ENCODE measurements at places on chromosomes 6 and 20.

DNA sequence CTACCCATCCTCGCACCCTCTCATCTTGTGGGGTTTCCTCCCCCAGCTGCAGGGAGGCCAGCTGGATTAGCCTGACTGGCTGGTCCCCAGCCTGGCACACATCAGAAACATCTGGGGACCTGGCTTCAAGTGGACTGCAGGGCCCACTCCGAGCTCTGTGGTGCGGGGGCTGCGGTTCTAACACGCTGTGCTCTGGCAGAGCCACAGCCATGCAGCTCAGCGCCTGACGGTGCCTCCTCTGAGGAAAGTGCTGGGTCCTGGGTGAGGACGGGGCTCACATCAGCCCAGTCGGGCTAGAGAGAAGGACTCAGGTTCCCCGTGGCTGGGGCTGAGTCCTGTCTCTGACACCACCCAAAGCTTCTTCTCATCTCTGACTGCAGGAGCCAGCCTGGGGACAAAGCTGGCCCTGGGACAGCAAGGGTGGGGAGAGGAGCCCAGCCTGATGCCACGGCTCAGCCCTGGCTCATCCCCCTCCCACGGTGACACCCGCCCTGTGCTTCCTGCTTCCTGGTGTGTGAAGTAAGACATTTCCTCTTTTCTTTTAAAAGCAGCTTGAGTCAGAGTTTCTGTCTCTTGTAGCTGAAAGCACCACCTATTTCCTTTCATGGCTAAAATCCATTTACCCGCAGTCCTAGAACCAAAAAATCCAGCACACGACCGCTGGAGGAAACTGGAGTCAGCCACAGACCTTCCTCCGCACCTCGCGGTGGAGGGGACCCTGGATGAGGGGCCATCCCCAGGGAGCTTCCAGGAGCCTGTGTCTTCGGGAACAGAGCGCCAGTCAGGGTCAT lies 127.4 kb upstream of the AFDN start:
- peak; percentile 61 for DNase-seq

DNA sequence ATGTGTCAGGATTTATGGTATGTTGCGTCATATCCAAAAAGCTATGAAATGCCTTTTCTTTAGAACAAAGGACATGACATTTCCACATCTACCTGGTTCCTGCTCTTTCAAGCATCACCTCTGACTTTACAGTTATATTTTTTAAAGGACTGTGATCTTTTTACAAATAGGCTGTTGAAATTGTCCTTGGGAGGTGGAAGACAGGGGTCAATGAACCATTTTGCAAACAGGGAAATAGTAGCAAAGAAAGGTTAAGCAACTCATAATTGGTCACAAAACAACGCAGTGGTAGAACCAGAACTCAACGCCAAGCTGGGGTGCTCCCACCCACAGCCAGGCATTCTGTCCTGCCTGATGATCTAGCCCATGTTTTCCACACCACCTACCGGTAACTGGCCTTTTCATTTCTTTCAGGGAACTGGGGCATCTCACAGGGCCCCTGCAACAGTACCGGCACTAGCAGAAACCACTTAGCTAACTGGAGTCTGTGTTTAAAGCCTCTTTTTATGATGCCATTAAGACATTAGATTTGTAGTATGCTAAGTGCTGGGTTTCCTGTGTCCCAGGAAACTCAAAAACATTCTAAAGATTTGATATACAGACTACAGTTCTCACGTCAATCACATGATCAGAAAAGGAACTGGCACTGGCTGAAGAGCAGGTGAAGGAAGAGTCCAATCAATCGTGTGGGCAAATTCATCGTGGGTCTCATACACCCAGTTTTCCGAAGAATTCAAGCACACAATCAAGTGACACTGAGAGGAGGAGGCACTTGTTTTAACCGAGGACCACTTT lies 13.9 kb downstream of the ZNF217 start:
- peak; percentile 43 for DNase-seq

GRCh38 chr20:58544891-58545290 lies 29.7 kb upstream of the APCDD1L start:
- no peak for DNase-seq

DNA sequence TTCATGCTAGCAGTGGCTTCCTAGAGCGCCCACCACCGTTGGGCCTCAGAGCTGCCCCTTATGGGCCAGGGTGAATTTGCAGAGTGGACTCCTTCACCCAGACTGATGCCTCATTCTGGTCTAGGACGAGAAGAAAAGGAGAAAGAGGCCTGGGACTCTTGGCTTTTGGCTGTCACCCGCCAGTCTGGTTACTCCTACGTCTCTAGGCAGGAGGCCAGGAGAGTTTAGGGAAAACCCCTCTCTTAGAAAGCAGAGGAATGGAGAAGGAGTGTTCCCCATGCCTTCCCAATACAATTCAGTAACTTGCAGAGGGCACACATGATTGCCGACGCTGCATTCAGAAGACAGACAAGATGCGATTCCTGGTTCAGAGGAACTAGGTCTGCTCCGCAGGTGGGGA lies 70.1 kb downstream of the CDC5L start:
- DNase-seq = no peak

DNA sequence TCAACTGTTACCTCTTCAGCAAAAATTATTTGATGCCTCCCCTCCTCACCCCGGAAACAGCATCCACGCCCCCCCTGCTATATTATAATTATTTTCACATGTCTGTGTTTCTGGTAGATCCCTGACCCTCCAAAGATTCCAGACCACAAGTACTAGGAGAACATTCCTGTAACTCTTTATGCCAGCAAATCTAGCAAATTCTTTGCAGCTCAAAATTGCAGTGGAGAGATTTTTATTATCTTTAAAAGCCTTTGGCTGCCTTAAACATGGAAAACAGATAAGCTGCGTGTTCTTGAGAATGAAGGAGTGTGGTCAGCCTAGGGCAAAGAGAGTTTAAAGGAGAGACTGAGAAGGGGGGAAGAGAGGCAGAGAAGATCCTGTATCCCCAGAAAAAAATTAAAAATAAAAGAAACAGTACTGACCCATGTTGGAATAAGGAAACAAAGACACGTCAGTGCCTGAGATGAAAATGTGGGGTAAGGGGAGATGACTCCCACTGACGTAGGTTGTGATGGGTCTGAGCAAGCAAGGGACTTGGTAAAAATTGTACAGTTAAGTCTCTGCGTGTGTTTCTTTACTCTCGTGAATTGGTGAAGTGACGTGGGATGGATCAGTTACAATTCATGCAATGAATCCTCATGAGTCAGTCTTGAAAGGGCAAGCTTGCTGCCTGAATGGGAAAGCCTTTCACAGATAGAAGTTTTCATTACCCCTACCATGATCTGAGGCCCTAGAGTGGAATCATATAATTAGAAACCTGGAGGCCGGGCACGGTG lies 8.3 kb downstream of the ID4 start:
- no peak for DNase-seq

DNA sequence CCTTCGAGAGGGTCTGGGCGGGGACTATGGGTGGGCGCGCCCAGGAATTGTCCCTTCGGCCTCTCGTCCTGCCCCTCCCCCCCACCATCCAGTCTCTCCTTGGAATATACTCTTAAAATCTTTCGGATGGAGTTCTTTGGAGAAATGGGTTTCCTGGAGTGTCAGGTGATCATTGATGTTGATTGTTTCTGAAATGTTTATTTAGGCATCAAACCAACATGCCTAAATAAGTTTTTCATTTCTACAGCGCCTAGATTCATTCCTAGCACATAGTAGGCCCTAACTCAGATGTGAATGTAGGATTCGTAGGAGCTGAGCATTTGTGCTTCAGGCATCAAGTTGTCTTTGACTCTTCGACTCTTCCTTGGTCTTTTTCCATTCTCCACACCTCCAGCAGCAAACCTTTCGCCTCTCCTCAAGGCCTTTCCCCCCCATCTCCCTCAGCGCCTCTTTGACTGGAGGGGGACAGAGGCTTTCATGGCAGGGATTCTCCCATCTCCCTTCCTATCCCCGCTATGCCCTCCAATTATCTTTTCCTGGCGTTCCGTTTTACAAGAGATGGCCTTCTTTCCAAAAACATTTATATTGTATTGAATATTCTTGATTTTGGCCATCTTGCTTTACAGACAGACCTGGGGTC lies 610 bp downstream of the CASP8AP2 start:
- no peak for DNase-seq

DNA sequence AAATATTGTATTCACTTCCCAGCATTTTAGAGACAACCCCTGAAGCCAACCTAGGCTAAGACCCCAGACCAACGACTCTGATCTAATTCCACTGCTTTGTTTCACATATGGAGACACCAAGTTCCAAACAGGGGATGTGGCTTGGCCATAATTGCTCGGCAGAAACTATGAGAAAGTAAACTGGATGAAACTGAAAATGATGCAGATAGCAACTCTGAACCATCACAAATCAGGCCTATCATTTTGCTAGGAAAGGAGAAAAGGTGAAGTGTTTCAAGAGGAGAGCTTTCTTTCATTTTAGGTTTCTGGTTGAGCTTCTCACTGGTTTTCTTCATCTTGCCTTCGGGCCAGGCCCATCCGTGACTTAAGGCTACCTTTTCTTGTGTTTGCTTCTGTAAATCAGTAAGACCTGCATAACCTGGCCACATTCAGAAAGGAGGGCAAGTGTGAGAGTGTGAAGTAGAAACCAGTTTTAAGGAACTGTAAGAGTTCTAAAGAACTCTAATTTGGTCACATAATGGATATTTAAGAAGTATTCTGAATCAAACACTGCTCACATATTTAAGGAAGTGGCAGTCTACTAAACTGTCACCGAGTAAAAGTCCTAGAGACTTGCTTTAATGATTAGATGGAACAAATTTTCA lies 105.8 kb downstream of the BACH2 start:
- peak; percentile 25 for DNase-seq

GRCh38 chr6:131390322-131390721 lies 182.7 kb upstream of the ARG1 start:
- DNase-seq = no peak

- DNase-seq = no peak
Measured at GRCh38 chr6:108222064-108222463, 38.8 kb downstream of the SNX3 start.

- peak; percentile 7 for DNase-seq
Measured at GRCh38 chr6:13859871-13860555, 45.7 kb upstream of the MCUR1 start.

DNA sequence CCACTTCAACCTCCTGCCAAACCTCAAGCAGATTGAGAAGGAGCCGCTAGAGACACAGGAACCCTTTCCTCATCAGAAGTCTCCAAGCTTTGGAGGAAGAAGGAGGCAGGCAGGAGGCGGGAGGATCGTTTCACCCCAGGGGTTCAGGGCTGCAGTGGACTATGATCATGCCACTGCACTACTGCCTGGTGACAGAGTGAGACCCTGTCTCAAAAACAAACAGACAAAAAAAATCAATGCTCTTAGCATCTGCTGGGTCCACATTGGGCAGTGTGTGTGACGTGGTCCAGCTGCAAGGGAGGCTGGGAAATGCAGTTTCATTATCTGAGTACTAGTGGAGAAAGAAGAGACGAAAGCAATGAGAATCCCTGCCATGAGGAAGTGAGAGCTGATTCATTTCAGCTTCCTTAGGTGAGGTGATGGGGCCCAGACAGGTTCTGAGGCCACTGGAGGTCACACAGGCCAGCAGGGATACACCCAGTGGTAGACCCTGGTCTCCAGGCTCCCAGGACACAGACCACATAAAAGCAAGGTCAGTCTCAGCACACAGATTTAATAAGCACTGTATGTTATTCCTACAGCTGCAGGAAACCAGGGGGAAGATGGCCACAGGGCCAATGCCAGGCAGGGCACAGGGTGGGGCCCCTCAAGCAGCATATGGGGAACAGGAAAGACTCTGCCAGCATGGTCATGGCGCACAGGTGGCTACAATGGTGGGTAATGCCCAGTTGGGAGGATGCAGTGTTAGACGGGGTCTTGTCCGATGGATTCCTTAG lies 4.3 kb downstream of the GFRA4 start:
- no peak for DNase-seq

GRCh38 chr6:32439602-32440214 lies at the start of gene HLA-DRA:
Gene HLA-DRA, plus strand, starts transcription at chr6:32439887. Its CDS starts 64 bp downstream, at chr6:32439951.
- no peak for DNase-seq

DNA sequence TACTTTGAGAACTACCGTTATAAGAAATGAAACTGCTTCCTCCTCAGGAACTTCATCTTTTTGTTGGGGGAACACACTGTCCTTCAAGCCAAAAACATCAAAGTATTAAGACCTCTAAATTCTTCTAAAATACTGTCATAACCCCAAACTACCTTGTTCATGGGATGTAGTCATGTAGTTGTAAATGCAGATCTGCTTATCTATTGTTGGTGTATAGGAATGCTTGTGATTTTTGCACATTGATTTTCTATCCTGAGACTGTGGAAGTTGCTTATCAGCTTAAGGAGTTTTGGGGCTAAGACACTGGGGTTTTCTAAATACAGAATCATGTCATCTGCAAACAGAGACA lies 282.9 kb upstream of the RUNX2 start:
- DNase-seq = no peak

GRCh38 chr6:165159460-165159859 lies 149.9 kb downstream of the C6orf118 start:
- no peak for DNase-seq

DNA sequence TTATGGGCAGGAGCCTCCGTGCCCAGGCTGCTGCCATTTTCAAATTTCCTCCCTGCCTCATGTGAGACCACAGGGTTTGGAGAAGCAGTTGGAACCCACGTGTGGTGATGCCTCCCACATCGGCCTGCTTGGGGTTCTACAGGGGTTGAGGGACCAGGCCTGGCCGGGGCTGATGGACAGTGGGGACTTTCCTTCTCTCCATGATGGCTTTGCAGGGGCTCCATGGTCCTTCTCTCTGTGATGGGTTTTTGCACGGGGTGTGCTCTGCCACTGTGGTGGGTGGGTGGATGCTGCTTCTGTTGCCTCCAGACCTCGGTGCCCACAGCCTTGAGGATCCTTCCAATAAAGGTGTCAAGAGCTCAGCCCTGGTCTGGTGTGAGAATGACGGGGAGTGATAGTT lies 54.4 kb downstream of the ADNP start:
- no peak for DNase-seq

- no peak for DNase-seq
Measured at GRCh38 chr6:30465595-30466306, 23.6 kb upstream of the HLA-E start.

- no peak for DNase-seq
Measured at GRCh38 chr6:109342506-109342905, 39.8 kb downstream of the CD164 start.

DNA sequence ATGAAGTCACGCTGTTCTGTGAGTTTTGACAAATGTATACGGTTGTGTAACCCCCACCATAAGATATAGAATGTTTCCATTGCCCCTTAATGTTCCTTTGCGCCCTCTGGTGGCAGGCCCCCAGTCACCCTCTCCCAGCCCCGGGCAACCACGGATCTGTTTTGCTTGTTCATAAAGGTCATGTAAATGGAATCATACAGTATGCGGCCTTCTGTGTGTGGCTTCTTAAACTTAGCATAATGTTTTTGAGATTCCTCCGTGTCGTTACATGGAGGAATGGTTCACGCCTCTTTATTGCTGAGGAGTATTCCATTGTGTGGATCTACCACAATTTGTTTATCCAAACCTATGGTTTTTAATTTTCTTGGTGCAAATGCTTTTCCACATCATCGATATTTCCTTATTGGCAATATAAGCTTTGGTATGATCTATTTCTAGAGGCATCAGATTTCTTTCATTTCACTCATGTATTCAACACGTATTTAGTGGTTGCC lies 28.4 kb downstream of the LYRM2 start:
- peak; percentile 71 for DNase-seq

GRCh38 chr6:37343248-37343647 lies 10.5 kb upstream of the RNF8 start:
- DNase-seq = no peak
